CD4-positive, CD25-positive, alpha-beta regulatory T cell (primary cell): ENCODE measurements at places on chromosomes 7 and 10. TPM values are rescaled to one million over a fixed set of nuclear protein-coding genes. Genes with fewer than 3 reads are reported as not detected.

GRCh38 chr7:148327379-148327778 is 263.2 kb upstream of the C7orf33 start:
- H3K4me3 ChIP-seq, result no peak overlapping the region
- DNase-seq, result no peak
- peaks cover 2% of the 10 kb centered on the region for H3K27me3 ChIP-seq
- no peaks in the 10 kb centered on the region for H3K4me1 ChIP-seq

DNA sequence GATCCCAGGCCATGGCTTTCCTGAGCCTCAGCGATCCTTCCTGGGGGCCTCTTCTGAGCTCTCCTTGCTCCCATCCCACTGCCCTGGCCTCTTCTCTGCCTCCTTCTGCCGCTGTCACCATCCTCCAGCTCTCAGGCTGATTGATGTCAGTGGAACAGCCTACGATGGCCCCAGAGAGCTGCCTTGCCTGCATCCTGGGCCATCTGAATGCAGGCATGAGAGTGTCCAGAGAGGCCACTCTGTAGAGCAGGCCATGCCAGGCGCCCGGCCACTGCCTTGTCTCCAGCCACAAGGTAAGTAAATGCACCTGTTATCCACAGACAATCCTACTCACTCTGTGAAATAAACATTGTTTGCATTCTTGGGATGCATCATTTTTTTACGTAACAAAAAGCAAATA is 171.4 kb upstream of the PPP2R2D start:
- H3K27me3 ChIP-seq, result no peaks in the 10 kb centered on the region
- no peak overlapping the region for H3K4me3 ChIP-seq
- H3K4me1 ChIP-seq, result no peaks in the 10 kb centered on the region
- no peak for DNase-seq

- DNase-seq, result no peak
- no peak overlapping the region for H3K4me3 ChIP-seq
- H3K4me1 ChIP-seq, result peaks cover 3% of the 10 kb centered on the region
- peaks cover 38% of the 10 kb centered on the region for H3K27me3 ChIP-seq
- no peak overlapping the region for H3K27ac ChIP-seq
These were observed 2.7 kb downstream of the DLX5 start for GRCh38 chr7:97021747-97022490.

A1CF gene
- total RNA-seq, result not detected

TMEM178B gene
- total RNA-seq, result 0.10 TPM

GRCh38 chr7:46557781-46558180 is 636.7 kb upstream of the IGFBP3 start:
- no peaks in the 10 kb centered on the region for H3K27me3 ChIP-seq
- no peak overlapping the region for H3K27ac ChIP-seq
- no peaks in the 10 kb centered on the region for H3K4me1 ChIP-seq
- H3K4me3 ChIP-seq, result no peak overlapping the region

- H3K36me3 ChIP-seq, result no peaks in the 10 kb centered on the region
- DNase-seq, result no peak
- no peak overlapping the region for H3K4me3 ChIP-seq
- H3K27ac ChIP-seq, result no peak overlapping the region
These were observed 875.8 kb upstream of the KCND2 start for GRCh38 chr7:119397156-119397555.

TSPAN15 gene
- total RNA-seq, result 4.3 TPM
